ENCODE measurements at places on chromosomes 12 and 14.

GRCh38 chr12:104359216-104359615 is 55.7 kb downstream of the EID3 start:
- DNase-seq = no peak

DNA sequence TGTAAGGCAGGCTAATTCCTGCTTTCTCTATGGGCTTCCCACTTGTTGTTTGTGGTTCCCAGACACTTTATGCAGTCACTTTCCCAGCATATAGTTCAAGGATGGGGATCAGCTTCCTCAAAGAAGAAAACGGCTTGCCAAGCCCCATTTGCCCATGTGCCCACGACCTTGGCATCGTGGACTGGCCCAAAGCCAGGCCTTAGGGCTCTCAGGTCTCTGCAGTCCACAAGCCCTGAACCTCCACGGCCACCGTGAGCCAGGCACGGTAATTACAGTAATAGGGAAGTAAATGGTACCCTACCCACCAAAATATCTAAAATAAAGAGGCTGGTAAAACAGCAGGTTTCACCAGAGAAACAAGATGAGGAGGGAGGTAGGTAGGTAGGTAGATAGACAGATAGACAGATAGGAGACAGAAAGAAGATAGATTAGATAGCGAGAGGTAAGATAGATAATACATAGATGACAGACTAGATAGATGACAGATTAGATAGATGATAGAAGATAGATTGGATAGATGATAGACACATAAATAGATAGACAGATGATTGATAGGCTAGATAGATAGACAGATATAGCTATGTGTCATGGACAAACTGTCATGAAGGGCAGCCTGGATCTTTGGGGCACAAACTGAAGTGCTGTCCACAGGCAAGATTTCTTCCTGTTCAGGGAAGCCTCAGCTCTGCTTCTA is 163.1 kb downstream of the SLC15A4 start:
- no peak for DNase-seq

DNA sequence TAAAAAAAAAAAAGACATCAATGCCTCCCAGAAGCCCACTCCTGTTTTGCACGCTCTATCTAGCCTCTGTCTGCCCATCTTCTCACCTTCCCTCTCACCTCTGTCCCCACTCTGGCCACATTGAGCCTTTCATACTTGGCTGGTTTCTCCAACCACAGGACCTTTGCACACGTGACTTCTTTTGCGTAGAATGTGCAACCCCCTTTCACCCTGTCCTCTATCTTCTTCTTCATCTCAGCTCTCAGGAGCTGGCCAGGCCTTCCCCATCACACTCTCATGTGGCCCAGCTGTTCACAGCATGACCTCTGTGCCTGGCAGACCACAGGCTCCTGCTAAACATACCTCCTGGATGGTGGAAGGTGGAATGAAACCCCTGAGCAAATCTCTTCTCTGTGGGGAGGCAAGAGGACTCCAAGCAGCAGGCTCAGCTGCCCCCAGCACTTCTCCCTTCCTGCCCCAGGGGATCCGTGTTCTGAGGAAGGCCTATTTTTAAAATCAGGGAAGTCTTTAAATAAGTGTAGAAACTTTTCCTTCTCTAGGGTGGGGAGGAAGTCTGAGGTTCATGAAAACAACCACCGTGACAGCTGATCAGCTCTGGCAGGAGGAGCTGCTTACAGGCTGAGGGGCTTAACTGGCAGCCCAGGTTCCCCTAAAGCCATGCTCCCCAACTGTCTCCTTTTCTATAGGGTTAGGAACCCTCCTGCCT is 11.6 kb downstream of the HVCN1 start:
- no peak for DNase-seq

- no peak for DNase-seq
These were observed 8.6 kb downstream of the ISCU start for GRCh38 chr12:108570743-108571608.

DNA sequence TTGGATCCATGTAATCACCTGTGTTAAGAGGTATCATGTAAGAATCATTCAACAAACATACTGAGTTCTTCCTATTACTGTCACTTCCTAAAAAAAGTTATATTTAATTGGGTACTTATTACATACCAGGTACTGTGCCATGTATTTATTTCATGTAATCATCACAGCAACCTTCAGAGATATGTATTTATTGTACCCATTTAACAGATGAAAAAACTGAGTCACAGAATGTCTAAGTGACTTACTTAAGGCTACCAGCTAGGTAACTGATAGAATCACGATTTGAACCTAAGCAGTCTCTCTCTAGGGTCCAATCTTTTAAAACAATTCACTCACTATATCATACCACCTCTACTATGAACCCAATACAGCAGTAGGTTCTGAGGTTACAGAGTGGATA is 2.0 kb downstream of the PSME2 start:
- no peak for DNase-seq
